ENCODE measurements at places on chromosomes 7 and 10.

GRCh38 chr10:102408728-102409603 is 9.6 kb downstream of the PSD start:
- DNase-seq: no peak

GRCh38 chr10:63765126-63765525 is 243.9 kb downstream of the REEP3 start:
- no peak for DNase-seq

DNA sequence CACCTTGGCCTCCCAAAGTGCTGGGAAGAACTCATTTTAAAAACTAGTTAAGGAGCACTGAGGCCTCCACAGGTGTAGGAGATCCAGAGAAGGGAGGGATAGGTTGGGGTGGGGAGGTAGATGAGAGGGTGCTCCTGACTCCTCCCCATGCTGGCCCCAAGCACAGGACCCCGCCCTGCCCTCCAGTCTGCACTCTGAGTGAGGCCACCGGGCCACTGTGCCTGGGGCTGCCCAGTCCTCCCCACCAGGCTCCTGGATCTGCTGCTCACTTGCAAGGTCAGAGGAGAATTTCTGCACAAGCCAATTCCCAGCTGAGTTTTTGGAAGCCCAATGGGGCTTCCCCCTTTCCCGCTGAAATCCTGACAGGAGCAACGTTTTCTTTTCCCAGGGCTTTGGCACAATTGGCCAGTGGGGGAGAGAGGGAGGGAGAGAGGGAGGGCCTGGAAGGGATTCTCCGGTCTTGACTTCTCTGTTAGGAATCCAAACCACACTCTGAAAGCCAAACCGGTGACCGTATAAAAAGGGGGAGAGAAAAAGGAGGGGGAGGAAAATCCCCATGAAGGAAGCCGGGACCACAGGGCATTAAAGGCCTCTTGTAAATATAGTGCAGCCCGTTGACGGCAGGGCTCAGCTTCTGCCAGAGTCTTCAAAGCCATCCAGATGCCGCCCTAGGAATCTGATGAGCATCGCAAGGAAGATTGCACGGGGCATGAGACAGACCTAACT is 116.2 kb downstream of the SH3PXD2A start:
- DNase-seq: no peak

DNA sequence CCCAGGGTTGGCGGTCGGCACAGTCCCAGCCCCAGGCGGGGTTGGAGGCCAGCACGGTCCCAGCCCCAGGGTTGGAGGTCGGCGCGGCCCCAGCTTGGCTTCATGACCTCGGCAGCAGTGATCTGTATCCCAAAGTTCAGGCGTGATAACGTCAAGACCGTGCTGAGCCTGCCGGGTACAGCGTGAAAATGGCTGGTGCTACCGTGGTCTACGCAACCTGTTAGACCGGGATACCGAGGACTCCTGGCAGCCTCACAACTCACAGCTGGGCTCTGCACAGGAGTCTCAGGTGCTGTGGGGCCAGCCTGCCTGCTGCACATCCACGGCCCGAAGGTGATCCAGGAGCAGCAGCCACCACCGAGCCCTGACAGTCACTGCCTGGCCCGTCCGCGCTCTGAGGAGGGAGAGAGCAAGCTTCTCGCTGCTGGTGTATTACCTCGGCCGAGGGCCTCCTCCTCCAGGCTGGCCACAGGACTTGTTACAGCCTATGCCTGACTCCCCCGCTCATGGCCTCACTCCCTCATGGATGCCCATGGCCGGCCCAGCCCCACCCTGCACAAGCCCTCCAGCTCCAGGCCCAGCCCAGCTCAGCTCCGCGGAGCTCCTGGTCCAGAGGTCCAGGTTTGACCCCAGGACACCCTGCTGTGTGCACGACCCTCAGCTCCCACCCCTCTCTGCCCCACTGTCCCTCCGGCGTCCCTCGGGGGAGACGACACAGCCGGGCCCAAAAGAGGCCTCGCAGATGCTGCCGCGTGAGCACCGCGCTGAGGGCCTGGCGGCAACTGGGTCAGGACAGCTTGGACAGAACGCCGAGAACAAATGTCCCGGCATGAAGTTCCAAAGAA is 156.0 kb downstream of the ELFN1 start:
- DNase-seq: no peak

DNA sequence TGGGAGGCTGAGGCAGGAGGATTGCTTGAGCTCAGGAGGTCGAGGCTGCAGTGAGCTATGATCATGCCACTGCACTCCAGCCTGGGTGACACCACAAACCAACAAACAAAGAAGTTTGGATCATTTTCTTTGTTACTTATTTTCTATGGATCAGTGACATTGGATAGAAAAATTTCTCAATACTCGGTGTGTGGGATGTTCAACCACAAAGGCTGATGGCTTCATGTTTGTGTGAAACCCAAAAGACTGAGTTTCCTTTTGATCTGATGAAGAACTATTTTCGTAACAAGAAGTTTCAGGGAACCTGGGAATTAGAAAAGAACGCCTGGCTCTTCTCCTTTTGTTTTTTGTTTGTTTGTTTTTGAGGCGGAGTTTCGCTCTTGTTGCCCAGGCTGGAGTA is 104.0 kb downstream of the HOXA1 start:
- DNase-seq: no peak

GRCh38 chr10:76902949-76903348 is 734.7 kb downstream of the KCNMA1 start:
- peak; percentile 36 for DNase-seq

DNA sequence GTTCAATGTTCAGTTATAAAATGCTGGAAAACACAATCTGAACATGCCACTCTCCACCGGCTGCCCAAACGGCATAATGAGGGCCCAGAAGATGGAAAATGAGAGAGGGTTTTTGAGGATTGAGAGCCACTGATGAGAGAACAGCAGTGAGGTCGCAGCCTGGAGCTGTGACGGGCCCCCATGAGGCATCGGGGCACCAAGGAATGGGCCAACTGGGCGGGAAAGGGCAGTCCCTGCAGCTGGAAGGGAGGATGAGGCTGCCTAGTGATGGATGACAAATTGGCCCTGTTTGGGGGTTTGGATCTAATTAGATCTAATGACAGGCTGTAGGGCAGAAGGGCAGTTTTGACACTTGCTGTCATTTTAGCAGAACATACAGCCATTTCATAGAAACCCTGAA is 39.1 kb downstream of the WNT2 start:
- no peak for DNase-seq

DNA sequence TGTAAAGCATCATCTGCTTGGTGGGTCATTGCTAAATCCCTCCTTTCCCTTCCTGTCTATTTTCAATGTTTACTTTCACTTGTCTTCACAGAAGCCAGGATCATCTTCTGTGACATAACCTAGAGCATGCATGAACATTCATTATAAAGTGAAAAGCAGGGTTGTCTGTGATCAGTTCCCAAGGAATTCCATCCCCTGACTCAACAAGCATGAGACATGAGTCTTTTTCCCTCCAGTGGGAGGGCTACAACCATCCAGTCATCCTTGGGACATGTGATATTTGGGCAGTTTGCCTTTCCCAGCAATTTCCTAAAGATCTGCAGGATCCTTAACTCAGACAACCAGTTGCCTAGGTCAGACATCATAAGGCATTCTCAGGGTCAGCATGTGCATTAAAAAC is 166.3 kb upstream of the TMEM196 start:
- DNase-seq: no peak

DNA sequence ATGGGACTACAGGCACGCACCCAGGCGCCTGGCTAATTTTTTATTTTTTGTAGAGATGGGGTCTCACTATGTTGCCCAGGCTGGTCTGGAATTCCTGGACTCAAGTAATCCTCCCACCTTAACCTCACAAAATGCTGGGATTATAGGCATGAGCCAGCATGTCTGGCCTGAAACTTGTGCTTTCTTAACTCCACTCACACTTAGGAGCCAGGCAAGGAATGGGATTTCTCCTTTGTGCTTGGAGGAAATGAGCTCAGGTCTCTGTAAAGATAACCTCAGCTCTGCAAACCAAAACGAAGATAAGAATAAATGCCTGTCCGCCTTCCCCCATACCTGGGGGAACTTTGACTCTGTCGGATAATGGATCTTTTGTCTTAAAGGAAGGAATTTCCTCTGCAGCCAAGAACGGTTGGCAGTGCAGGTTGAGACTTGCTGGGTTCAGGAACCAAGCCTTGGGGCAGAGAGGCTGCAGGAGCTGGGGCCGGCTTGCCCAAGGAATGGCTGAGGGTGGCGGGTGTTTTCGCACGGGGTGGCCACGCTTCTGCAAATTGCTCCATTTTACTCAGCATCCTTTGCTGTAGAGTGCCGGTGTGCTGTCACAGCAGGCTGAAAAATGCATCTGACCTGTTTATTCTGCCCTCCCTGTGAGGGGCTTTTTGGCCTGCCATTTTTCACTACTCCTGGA is 174.2 kb downstream of the KIAA1217 start:
- DNase-seq: no peak

DNA sequence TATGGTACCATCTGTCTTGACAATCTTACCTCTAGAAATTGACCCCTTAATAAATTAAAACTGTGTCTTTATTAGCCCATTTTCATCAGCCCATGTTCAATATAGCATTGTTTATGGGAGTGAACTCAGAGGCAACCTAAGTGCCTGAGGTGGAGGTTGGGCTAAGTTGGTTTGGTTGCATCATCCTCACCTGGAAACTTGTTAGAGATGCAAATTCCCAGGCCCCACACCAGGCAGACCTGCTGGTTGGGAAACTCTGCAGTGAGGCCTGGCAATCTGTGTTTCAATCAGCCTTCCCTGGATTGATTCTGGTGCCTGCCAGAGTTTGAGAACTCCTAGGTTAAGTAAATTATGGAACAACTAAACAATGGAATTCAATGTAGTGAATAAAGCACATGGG is 9.4 kb upstream of the FAM170B start:
- DNase-seq: no peak

DNA sequence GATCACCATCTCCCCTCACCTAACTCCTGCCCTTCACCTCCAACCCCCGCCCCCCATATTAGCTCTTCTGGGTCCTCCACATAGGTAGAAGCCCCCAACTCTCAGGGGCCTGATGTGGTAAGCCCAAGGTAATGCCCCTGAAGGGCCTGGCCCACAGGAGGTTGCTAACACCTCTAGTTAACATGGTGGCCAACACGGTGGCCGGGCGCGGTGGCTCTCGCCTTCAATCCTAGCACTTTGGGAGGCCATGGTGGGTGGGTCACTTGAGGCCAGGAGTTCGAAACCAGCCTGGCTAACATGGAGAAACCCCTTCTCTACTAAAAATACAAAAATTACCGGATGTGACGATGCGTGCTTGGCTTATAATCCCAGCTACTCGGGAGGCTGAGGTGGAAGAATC is 954 bp upstream of the MLXIPL start:
- DNase-seq: no peak

GRCh38 chr7:5396542-5396941 is 27.1 kb downstream of the TNRC18 start:
- DNase-seq: peak; percentile 85

GRCh38 chr10:101258179-101258885 is 29.1 kb upstream of the LBX1 start:
- peak; percentile 41 for DNase-seq

DNA sequence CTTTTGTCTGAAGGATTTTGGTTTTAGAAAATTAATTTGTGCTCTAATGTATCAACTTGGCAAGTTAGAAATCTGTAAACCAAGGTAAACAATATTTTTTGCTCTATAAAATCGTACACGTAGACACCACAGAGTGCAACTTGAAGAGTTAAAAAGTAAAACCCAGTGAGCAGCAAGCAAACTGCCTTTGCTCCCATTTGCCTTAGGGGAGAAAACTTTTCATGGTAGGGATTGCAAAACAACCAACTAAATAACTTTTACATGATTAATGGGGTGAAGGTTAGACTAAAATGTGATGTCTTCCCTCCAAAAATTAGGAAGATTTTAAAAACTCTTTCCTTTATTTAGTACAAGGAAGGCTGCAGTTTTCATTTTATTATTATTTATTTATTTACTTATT is 224.2 kb upstream of the LYZL1 start:
- DNase-seq: no peak

DNA sequence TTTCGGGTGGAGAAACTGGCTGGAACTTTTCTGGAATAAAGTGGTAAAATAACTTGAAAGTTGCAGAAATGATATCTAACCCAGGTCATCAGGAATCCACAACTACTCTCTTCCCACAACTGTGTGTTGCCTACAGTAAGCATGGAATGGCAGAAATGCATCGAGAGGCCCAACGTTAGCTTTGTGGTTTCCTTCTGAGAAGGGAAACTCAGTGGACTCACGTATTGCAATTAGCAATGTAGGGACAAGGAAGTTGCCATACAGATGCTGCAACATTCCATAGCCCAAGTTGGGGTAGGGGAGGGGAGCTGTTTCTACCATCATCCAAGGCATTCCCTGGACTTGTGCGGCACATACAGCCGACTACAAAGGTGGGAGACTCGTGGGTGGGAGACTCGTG is 1.9 kb downstream of the PON1 start:
- DNase-seq: no peak

DNA sequence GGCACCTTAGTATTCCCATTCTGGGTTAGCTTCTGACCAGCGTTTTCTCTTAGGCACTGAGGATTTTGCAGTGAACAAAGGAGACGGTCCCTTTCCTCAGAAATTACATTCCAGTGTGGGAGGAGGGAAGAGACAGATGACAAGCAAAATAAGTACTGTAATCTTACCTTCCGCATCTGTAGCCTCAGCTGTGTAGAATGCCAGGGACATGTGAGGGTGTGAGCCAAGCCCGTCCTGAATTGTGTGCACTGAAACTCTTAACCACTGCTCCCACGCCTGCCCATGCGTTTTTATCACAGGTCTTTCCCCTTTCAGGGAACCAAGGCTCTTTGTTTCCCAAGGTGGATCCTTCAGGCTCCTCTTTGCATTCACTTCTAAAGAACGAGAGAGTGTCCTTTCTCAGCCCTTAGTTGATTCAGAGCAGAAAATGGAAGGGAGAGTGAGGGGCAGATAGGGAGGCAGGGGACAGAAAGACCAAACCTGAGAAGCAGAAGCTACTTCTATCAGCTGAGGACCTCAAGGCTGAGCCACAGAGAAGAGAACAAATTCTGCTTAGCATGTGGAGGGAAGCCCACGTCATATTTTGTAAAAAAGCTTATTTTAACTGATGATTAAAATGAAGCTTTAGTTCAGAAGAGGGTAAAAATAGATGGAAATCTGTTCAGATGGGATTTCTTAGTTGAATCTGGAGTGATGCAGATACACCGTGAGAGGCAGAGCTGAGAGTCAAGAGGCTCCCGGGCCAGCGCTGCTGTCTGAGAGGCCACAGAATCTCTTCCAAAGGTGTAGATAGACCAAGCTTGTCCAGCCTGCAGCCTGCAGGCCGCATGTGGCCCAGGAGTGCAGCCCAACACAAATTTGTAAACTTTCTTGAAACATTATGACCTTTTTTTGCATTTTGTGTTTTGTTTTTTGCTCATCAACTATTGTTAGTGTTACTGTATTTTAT is 122.5 kb downstream of the CCNY start:
- no peak for DNase-seq

DNA sequence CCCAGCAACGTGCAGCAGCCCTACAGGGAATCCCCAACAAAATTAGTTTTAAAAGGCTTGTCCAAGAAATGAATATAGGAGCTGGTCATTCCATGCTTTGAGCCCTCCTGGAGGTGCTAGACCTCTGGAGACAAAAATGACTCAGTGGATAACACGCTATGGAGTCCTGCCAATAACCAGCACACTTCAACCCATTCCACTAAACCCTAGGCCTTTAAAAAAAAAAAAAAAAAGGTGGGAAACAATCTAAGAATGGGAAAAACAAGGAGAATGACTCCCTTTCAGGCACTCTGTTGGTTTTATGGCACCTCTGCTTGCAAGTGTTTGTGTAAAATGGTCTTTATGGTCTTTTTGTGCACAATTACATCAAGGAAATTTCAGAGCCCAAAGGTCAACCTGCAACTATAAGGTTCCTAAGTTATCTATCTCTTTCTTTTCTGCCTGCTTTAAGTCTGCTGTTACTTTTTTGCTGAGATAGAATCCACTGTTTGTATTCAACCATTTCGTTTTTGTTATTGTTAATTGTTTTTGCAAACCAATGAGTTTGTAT is 21.3 kb downstream of the AVL9 start:
- no peak for DNase-seq

- DNase-seq: peak; percentile 84
These were observed 1.2 kb downstream of the MARCHF5 start for GRCh38 chr10:92291921-92292845.
